Fibroblast of the conjunctiva (primary cell): ENCODE measurements at places on chromosomes 1 and 21.
A peak's percentile ranks its signal among the peaks of the same experiment; 100 is the strongest.

DNA sequence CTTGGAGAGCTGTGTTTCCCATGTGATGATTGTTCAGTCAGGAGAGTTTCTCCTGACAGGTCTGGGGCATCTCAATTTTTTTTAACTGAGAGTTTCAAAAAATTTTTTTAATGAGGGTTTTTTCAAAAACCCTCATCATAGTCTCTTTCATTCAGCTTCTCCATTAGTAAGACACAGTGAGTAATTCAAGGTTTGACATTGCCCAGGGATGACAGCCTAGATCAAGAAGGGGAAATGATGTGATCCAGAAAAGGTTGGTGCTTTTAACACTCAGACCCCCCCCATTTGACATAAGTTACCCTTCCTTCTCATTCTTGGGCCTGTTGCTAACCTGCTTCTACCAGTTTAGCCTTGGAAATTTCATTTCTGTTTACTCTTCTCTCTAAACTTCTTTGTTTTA, 189.4 kb upstream of the HOOK1 start:
- DNase-seq = no peak

- peak; percentile 67 for DNase-seq
Measured at GRCh38 chr1:205325334-205325884, 3.9 kb upstream of the NUAK2 start.

- DNase-seq = no peak
Measured at GRCh38 chr1:113048064-113048463, 24.9 kb upstream of the LRIG2 start.

- no peak for DNase-seq
Measured at GRCh38 chr1:42340901-42341300, 5.9 kb upstream of the FOXJ3 start.

- DNase-seq = no peak
Measured at GRCh38 chr1:164511001-164511705, 47.8 kb upstream of the PBX1 start.

DNA sequence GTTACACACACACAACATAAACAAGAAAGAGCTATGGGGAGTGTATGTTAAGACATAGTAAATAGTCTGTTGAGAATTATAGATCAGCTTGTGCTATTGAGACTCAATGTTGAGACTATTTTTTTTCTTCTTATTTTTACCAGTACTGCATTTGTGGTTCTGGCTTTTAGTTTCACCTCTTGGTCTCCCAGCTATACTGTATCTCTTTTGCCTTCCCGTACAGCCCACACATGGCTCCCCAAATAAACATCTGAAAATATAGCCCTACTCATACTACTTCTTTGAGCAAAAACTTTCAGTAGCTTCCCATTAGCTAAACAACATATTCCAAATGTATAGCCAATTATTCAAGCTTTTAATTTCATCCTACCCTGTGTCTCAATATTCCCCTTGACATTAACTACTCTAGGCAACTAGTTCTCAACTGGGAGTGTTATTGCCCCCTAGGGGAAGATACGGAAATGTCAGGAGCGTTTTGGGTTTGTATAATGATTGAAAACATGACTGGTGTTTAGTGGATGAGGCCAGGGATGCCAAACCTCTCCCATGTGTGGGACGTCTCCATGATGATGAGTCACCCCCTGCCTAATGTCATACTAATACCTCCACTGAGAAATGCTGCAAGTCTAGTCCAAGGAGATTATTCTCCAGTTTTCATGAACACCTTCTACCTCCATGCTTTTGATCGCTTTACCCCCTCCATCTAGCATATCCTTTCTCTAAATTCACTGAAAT, 6.8 kb downstream of the RPE65 start:
- DNase-seq = peak; percentile 62

DNA sequence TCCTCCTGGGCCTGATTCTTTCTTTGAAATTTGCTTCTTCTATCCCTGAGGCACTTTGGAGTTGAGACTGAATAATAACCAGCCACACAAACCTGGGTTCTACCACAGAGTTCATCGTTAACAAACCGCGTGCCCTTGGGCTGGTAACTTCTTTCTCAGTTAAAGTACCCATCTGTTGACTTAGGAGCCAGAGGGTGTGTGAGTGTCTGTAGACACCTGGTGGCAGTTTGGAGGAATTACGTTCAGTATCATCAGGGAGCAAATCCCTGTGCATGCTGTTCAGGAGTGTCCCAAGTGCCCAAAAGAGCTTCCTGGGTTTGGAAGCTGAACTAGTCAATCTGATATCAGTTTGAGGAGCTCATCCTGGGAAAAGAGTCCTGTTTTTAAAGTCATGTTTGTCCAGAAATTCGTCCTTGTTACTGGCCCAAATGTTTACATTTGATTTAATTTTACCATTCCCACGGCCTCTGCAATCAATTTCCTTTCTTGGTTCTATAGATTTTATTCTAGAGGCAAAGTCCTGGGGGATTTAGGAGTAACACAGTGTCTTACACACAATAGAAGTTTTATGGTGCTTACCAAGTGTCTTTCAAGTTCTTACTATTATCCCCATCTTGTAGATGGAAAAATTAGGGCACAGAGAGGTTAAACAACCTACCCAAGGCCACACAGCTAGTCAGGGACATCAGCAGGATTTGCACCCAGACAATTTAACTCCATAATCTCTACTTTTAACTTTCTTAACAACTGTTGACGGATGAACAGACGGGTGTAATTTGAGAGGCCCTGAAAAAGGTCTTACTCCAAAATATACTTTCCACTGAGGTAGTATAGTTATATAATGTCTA, 26.7 kb upstream of the RPTN start:
- peak; percentile 55 for DNase-seq

- no peak for DNase-seq
Measured at GRCh38 chr1:112396653-112397471, 848 bp downstream of the CTTNBP2NL start.

GRCh38 chr21:34688145-34688544, 19.4 kb downstream of the CLIC6 start:
- DNase-seq = no peak

DNA sequence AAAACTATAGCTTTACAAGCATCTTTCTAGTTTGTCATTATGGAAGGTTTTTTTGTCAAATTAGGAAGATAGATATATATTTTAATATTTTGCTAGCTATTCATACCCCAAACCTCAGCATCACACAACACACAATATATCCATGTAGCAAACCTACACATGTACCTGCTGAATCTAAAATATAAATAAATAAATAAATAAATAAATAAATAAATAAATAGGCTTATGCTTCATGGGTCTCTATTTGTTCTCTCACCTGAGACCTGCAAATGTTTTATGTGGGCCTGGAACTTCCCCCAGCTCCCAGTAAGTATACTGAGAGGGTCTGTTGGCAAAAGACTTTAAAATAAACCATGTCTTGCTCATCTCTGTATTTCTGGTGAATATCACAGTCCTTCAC, 147.4 kb upstream of the BEND5 start:
- DNase-seq = no peak

GRCh38 chr1:113210248-113210647, 137.2 kb downstream of the LRIG2 start:
- no peak for DNase-seq

- no peak for DNase-seq
Measured at GRCh38 chr1:6976044-6976375, 190.8 kb downstream of the CAMTA1 start.

GRCh38 chr1:43058056-43058455, 99.4 kb upstream of the SLC2A1 start:
- DNase-seq = no peak

- no peak for DNase-seq
Measured at GRCh38 chr21:35925497-35925896, 134.8 kb downstream of the SETD4 start.

DNA sequence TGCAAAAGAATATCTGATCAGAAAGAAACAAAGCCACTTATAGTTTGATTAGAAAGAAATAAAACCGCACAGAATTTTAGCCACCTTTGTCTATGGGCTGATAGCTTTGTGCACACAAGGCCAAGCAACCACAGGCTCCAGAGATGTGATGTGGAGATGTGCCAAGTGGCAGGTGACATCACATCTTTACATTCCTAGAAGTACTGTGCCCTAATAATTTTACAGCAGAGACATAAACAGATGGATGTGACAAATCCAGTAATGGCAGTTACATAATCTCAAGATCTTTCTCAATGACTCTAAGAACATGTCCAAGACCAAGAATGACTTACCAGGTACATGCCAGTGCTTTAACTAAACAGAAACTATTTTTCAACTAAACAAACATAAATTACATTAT, 159.5 kb downstream of the LTN1 start:
- DNase-seq = no peak

- DNase-seq = no peak
Measured at GRCh38 chr1:182229921-182230491, 161.6 kb downstream of the GLUL start.

DNA sequence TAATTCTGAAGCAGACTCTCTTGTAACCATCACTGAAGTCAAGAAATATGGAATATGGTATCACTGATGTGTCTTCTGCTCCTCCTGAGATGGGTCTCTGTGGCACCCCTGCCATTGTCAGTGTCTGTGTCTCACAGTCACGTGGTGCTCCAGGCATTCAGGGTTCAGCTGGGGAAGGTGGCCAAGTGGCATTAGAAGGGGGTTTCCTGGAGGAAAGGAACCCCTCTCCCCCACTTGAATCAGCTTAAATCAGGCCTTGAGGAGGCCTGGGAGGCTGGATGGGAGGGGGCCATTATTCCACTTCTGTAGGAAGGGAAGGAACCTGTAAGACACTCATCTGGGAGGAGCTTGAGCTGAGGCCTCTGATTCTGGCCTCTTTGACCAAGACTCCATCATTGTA, 20.5 kb downstream of the CYP4B1 start:
- no peak for DNase-seq

GRCh38 chr1:198352975-198353695, 187.3 kb downstream of the ATP6V1G3 start:
- no peak for DNase-seq

GRCh38 chr1:5811419-5811818, 180.8 kb downstream of the NPHP4 start:
- no peak for DNase-seq

GRCh38 chr1:108533351-108534083, 26.4 kb upstream of the EEIG2 start:
- no peak for DNase-seq

DNA sequence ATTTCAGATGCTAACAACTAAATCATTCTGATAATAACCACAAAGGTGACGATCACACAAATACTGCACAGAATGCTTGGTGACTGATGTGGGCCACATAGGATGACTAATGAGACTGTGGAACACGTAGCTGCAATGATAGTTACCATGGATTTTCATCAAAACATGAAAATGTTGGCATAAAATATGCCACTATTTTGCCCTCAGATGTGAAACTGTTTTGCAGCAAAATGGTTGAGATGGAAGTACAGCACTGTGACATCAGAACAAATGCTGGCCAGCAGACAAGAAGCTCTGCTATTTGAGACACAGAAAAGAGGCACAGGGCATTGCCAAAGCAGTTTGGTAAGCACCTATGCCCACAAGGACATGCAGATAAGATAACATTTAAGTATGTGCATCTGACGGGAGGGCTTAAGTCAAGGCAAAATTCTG, 83.8 kb downstream of the NIBAN1 start:
- no peak for DNase-seq

DNA sequence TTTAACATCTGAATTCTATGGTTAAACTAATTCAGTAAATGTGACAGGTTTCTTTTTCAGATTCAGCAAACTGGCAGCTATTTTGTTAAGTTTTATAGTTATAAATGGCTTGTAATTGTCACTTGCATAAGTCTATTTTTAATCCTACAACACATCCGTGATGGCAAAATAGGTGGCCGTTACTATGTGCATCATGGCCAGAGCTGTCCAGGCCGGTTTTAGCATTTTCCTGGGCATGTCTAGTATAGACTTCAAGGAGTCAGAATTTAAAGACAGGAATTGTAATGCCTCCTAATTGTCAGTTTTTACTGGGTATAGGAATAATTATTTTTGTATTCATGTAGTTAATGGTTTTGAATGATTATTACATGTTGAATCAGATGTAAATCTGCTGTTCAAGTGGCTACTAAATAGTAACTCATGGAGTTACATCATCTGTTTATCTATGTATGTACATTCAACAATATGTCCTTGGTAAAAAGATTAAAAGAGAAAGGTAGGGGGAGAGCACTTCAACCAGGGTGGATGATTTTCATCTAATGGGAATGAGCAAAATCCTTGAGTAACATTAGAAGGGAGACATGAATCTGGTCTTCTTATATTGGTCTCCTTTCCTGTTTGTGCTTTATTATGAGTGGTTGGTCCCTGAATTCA, 3.2 kb upstream of the B3GALT2 start:
- no peak for DNase-seq

GRCh38 chr1:10773376-10773775, 23.1 kb downstream of the CASZ1 start:
- no peak for DNase-seq

- DNase-seq = no peak
Measured at GRCh38 chr1:54124472-54124871, 28.3 kb downstream of the CDCP2 start.

GRCh38 chr1:207870306-207871031, 40.5 kb downstream of the CD34 start:
- DNase-seq = no peak

DNA sequence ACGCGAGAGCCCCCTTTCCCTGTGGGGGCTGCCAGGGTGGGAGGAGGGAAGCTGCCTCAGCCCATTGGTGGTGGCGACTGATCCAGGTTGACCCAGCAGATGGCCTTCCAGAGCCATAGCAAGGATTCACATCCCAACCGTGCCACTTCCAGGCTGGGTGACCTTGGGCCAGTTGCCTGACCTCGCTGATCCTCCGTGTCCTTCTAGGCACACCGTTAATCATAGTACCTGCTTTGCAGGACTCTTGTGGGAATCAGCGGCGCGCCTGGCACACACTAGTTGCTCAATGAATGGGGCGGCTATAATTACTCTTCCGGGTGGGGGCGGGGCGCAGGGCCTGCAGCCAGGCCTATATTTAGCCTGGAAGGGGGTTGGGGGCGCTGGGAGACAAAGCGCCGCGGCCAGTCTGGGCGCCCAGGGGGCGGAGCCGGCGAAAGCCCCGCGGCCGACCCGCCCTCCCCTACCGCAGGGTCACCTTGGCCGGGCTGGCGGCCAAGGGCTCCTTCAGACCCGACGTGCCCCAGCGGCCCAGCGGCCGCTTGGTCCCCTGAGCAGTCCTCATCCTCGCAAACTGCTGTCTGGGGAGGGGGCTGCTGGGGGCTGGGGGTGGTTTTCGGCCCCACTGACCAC, 5.1 kb downstream of the HSPB7 start:
- no peak for DNase-seq

DNA sequence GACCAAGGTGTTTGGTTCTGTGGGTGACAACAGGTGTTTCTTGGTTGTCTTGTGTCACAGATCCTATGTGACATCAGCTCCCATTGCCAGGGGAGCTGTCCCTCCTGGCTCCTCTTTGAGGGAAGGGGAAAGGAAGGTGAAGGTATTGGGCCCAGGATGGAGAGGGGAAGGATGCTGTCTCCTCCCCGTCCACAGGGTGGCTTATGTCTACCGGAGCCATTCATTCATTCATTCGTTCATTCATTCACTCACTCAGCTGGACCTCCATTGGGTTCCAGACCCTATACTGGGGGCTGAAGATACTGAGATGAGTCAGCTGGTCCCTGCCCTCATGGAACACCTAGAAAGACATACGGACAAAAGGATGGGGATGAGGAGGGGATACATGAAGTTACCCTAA, 38.9 kb downstream of the EPHB2 start:
- DNase-seq = no peak

GRCh38 chr1:26531651-26532131, 2.1 kb downstream of the RPS6KA1 start:
- DNase-seq = no peak

- no peak for DNase-seq
Measured at GRCh38 chr1:169148472-169149252, 42.2 kb downstream of the ATP1B1 start.

GRCh38 chr1:10665930-10666850, 130.3 kb downstream of the CASZ1 start:
- DNase-seq = no peak

GRCh38 chr1:236907205-236907604, 97.0 kb downstream of the MT1HL1 start:
- no peak for DNase-seq
